ENCODE measurements at places on chromosomes 2 and 18.

DNA sequence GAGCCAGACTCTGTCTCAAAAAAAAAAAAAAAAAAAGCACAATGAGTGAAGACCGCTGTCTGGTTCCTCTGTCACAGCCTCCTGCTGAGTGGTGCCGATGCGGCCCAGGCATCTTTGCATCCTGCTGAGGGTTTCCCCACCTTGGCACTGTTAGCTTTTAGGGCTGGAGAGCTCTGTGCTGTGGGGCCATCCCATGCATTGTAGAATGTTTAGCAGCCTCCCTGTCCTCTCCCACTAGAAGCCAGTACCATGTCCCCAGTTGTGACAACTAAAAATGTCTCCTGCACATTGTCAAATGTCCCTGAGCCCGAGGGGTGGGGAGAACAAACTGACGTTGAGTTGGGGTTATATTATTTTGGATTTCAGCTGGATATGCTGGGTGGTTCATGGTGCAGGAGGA is 7.9 kb upstream of the COLEC11 start:
- DNase-seq: no peak

- DNase-seq: no peak
Measured at GRCh38 chr2:6031200-6031867, 339.1 kb downstream of the SOX11 start.

- DNase-seq: no peak
Measured at GRCh38 chr2:63345285-63345633, 243.0 kb downstream of the WDPCP start.

DNA sequence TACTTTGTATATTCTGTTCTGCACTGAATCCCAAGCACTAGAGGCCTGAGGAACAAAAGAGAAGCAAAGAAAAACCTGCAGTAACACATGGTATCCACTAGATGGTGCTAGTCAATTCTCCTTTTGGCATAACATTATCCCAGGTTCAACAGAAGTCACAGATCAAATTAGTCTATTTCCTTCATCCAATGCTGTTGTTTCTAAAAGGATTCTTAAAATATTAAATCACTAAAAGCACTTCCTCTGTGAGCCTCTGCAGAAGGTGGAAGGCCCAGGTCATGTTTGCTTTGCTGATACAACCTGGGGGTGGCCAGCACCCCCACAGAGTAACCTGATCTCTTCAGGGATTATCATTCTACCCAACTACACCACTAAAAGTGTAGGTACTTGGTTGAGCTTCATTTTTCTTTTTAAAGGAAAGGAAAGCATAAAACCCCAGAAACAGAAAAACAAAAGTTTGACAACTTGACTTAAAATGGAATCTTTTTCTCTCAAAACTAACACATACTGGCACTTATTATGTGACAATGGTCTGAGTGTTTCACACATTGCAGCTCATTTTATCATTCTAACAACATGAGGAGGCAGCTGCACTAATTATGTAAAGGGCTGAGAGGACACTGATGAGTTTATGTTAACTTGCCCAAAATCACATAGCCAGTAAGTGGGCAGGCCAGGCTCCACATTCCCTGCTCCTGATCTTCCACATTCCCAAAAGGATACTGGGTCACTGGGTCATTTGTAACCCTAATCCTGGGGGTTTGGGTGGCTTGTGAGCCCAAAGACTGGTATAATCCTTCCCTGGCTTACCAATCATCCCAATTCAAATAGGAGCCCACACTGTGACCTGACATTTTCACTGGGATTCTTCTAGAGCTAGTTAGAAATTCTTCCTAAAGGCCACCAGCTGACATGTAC is 66.8 kb upstream of the DNER start:
- DNase-seq: no peak

DNA sequence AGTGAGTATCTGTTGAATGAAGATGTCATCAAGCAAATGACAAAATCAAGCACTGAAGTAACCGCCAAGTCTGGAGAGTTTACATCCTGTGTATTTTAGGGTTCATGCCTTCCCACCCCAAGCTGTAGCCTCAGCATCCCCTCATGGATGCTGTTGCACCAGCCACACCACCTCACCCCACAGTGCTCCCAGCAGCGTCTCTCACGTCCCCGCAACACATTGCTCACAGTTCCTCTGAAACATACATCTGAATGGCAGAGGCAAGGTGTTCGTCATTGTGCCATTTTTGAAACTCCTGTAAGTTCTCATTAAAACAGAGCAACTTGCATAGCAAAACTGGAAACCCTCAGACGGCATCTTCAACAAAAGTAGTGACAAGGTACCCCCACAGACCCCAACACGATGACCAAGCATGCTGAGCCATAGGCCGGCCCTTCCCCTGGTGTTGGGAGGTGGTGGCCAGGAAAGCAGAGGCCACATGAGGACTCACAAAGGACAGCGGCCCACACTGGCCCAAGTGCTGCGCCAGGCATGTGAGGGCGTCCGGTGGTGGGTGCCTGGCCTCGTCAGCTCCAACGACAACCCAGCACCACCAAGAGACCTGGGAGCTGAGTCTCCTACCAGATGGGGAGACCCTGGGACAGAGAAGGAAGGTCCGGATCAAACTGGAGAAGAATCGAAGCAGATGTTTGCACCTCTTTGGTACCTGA is 456.5 kb downstream of the EIPR1 start:
- no peak for DNase-seq

DNA sequence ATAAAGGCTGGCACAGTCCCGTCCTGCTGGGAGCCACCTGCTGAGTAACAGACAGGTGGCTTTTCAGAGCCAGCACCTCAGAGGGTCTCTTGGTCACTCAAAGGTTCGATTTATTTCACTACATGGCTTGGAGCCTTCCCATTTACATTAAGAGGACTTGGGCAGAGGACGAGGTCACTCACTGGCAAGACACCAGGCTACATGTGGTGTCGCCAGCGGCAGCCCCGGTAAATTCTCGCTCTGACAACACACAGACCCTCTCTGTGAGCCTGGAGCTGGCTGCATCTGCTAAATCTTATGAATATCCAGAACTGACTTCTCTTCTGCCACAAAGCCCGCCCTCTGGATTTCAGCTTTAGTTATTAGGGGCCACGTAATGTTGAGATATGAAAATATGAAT is 254.7 kb downstream of the VAPA start:
- DNase-seq: no peak

- DNase-seq: no peak
Measured at GRCh38 chr2:209790066-209790728, 18.6 kb downstream of the UNC80 start.

GRCh38 chr2:44205169-44205568 is 36.5 kb downstream of the PPM1B start:
- no peak for DNase-seq

GRCh38 chr2:28577791-28578680 is 82.2 kb downstream of the PLB1 start:
- no peak for DNase-seq

GRCh38 chr2:148209603-148210002 is 188.7 kb downstream of the MBD5 start:
- DNase-seq: no peak

DNA sequence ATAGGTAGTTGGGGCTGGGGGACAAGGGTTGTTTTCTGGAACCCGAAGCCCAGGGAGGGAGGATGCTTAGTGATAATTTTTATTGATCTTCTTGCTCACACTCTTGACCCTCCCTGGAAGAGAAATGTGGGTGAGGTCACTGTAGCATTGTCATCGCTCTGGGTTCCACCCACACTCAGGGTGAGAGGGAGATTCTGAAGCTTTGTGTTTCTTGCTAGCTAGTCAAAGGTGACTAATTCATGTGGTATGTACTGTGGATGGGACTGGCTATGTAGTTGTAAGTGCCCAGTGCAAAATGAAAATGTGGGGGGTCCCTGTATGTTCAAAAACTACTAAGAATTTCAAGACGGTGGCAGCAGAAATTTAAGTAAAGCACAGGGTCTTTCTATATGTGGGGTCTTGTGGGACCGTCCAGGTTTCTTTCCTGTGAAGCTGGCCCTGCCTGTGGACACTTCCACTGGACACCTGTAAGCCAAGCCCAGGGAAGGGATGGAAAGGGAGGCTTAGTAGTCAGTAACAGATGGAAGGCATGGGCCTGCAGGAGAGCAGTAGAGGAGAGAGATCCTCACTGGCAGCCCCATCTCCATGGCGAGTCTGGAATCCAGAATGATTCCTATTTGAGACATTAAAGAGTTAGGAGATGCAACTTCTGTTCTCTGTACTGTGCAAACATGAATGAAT is 35.0 kb downstream of the TSN start:
- DNase-seq: no peak

DNA sequence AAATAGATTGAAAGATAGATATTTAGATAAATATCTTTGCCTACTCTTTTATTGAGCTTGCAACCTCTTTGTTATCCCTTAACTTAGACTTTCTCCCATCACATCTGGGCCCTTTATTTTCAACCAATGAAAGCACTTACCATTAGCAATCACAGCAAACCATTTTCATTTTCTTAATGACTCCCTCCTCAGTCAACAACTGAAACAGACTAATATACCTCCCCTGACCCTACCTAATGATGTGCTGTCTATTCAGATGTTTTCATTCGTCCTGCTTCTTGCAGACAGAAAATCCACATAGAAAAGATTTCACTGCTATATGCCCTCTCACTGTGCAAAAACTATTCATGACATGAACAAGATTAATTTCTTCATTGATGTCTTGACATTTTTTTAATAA is 154.4 kb downstream of the VWC2L start:
- DNase-seq: no peak

GRCh38 chr2:223486751-223487150 is 115.4 kb downstream of the SCG2 start:
- DNase-seq: no peak

DNA sequence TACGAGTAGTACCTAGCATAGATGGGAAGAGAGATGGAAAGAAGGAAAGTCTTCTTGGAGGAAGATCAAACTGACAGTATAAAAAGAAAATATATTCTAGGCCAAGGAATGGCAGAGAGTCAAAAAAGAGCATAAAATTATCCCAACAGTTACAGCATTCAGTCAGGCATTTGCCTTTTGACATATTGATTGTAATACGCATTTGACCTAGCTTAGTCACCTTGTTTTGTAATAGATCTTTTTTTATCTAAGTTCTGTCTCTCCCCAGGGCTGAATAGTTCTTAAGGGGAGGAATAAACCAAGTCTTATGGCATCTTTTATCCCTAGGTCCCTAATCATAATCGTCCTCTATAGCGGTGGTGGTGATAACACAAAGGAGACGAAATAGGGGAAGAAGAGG is 657.3 kb upstream of the PIK3C3 start:
- no peak for DNase-seq

DNA sequence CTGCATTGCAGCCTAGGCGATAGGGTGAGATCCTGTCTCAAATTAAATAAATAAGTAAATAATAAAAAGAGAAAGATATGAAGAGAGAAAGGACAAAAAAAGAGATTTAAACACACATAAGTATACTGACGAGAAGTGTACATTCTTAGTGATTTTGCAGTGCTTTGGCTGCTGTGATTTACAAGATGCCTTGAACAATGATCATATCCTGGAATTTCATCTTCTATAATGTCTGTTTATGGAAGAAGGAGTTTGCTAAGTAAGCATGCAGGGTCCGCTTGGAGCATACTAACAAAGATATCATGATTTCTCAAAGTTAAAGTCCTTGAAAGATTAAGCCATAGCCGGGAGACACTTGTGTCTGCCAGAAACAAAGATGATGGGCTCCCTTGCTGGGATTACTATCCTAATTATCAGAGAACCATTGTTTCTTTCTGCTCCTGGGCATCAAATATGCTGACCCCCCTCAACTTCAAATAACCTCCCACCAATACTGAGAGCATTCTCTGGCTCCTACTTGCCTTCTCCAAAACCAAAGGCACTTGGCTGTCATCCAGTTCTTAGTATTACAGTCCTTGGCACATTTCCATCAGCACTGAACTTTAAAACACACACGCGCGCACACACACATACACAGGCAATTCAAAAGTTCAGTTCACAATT is 47.5 kb upstream of the STAM2 start:
- no peak for DNase-seq

GRCh38 chr2:207165121-207166038 is at the start of gene KLF7:
KLF7 (minus strand) TSS chr2:207165948; CDS start chr2:207165568, 380 bp downstream.
- no peak for DNase-seq

DNA sequence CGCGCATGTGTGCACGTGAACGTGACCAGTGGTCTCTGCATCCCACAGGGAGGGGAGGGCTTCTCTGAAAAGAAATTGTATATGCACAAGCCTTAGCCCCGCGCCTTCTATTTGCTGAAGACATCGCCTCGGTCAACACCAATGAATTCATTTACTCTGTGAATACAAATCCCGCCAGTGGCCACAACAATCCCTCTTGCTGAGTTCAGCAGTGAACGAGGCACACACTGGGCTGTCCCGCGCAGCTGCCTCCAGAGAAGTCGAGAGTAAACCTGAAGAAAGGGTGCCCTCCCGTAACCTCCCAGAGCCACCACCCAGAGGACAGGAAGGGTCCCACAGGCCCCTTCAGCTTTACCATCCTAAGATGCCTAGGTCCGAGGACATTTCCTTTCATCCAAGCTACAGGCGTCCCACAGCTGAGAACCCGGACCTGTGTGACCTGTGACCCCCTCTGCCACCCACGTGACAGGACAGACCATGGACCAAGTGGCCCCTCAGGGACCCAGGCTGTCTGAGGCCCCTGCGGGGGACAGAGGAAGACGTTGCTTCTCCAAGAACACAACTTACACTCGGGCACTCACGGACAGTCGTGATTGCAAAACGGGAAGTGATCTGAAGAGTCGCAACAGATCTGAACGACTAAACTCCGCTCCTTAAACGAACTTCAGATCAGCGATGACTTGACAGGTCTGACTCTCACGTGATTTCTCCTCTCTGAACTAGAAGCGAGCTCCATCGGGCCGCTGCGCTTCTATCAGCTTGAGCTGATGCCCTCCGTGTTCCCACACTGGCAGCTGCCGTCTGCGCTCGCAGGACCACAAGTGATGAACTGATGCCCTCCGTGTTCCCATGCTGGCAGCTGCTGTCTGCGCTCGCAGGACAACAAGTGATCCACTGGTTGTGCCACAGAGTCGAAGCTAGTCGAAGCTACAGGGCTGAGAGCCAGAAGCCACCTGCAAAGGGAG is 92.7 kb downstream of the ZNF516 start:
- no peak for DNase-seq

GRCh38 chr2:200810252-200810997 is 1.3 kb upstream of the BZW1 start:
- DNase-seq: no peak

DNA sequence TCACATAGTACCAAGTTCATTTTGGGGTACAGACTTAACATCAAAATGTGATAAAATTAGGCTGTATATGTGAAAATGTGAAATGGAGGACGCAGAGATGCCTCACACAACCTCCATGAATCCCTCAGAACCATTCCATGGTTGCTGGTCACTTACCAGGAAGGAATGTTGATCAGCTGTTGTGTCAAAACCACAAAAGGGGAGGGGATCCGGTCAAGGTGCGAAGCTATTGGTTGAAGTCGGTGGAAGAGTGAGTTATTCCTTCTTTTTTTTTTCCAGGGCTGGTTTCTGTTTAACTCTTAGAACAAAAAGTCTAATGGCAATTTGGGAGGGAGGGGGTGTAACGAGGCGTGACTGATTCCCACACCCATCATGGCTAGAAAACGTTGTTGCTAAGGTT is 32.3 kb upstream of the REG3A start:
- DNase-seq: no peak

DNA sequence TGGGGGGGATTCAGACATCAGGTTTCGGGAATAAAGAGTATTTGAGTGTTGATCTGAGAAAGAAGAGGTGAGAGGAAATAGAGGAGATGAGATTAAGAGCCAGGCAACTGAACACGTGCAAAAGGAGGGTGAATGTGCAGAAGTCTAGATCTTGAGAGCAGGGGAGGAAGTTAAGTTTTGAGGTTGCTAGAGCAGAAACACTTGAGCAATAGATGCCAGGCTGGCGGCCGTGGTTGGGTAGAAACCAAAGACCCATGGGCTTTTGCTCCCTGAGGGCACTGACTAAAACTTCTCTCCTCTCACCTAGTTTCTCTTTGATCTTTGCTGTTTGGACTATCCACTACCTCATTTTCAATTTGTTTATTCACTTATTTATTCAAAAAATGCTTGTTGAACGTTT is 116.0 kb downstream of the CDC42EP3 start:
- no peak for DNase-seq
